ENCODE measurements at places on chromosomes 12 and 14.
A peak's percentile ranks its signal among the peaks of the same experiment; 100 is the strongest.

DNA sequence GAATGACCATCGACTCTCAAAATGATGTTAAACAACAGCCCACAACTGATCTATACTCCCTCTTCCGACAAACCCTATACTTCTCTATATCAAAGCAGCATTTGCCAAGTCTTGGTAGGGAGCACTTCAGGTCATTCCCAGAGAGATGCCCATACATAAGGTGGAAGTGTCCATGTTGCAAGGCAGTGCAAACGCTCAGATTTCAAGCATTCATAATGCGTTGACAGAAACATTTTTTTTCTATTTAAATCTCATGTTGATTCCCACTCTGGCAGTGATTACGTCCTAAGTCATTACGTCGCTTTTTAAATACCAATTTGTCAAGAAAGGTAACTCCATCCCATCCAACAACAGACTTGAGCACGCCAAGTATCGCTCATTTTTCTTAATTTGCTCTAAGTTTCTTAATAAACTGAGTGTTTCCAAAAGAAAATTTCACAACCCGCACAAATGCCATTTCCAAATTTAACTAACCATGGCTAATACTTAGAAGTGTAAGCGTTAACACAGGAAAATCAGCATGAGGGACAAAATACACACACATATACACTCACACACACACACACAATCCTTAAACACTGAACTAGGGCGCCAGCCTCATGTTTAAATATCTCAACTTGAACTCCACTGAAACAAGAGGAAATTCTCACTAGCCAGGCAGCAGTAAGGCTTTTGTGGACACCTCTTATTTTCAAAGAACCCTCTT lies 1.1 kb downstream of the GXYLT1 start:
- H3K36me3 ChIP-seq: no peaks in the 10 kb centered on the region
- H3K27ac ChIP-seq: peak overlapping the region; percentile 26
- H3K4me3 ChIP-seq: peak overlapping the region; percentile 76
- peak; percentile 7 for DNase-seq

- H3K27ac ChIP-seq: no peak overlapping the region
Measured at GRCh38 chr12:17577405-17577804, 512.6 kb downstream of the RERGL start.

- no peak overlapping the region for H3K27ac ChIP-seq
- no peak overlapping the region for H3K4me3 ChIP-seq
- H3K36me3 ChIP-seq: no peaks in the 10 kb centered on the region
- no peaks in the 10 kb centered on the region for H3K4me1 ChIP-seq
- no peak for DNase-seq
- no peaks in the 10 kb centered on the region for H3K27me3 ChIP-seq
Measured at GRCh38 chr12:98121963-98122362, 393.4 kb upstream of the TMPO start.

DNA sequence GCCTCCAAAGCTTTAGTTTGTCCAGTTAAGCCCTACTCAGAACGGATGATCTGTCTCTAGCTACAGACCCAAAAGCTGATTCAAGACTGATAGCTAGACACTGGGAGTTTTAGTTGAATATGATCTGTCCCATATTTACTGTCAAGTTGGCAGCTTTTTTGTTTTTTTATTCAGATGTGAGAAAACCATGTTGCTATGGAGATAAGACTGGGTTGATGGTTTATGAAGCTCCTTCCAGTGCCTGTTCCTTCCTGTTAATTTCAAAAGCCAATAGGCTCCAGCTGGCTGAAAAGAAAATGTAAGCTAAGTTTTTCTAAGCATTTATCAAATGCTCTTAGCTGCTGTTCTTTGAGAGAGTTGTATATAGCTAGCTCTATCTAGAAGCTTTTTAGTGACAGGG lies 4.7 kb downstream of the DYNLL1 start:
- no peak overlapping the region for H3K4me3 ChIP-seq
- H3K27me3 ChIP-seq: no peaks in the 10 kb centered on the region
- H3K4me1 ChIP-seq: peaks cover 11% of the 10 kb centered on the region
- DNase-seq: no peak

Measured in CD4-positive, alpha-beta T cell (primary cell).